ENCODE measurements at places on chromosomes 13 and 19.

GRCh38 chr19:40229926-40230417 is 3.5 kb upstream of the CCNP start:
- no peak for DNase-seq

GRCh38 chr19:43784241-43784980 is 3.6 kb upstream of the KCNN4 start:
- peak; percentile 85 for DNase-seq

GRCh38 chr19:2538096-2538757 is 62.3 kb downstream of the GADD45B start:
- DNase-seq = no peak

- no peak for DNase-seq
Observed at GRCh38 chr19:49499030-49499670, 2.9 kb downstream of the RPS11 start.

GRCh38 chr13:113162783-113163685 is 4.6 kb downstream of the PROZ start:
- no peak for DNase-seq

DNA sequence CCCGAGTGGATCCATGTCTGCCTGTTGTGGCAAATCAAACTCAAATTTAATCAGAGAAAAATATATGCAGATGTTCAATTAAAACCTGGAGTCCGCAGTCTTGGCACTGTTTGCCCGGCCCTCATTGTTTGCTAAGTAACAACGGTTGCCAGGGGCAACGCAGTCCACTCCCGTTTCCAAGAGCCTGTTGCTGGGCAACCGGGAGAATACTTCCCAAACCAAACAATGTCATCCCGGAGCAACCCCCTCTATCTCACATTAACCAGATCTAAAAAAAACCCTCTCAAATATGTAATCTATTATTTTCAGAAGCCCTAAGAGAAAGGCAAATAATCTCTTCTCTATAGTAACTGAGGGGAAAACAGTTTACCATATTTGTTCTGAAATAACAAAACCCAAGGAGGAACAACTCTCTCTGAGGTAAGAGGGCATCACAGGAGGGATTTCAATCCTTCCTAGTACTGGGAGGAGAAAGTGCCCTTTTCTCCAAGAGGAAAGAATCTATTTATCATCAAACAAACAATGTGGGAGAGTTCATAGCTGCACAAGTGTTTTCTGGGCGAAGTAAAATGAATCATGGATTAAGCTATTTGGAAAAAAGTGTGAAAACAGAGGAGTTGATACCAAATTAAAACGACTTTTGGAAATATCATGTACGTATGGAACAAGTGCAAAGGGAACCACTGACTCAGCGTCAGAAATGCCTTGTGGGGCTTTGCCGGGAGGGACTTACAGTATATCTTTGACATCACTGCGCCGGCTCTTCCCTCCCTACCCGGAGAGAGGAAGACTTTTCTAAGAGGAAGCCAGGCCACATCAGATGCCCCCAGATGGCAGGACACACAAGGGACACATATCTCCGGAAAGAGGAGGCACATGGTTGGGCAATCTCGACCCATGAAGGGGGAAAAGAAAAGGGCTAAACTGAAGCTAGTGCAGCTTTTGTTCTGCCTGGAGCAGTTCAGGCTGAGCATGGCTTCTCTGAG is 43.3 kb downstream of the RFX2 start:
- peak; percentile 86 for DNase-seq

DNA sequence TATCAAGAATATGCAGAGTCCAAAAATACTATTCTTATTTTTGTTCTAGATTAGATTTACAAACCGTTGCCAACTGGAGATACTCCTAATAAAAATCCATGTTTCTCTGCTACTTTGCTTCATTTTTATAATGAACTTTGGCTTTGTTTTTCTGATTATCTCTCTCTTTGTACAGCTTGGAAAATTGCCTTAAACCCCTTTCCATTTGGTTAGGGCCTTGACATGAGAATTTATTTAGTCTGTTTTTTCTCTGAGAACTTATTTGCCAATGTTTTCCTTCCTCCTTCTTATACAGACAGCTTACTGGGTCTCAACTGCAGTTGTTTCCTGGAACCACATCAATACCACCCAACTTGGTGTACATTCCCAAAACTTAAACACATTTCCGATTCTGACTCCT is 555.4 kb downstream of the SLITRK6 start:
- DNase-seq = no peak

GRCh38 chr19:19034204-19034624 is 811 bp downstream of the ARMC6 start:
- peak; percentile 44 for DNase-seq

GRCh38 chr13:30720172-30720869 is 15.0 kb upstream of the ALOX5AP start:
- DNase-seq = no peak

DNA sequence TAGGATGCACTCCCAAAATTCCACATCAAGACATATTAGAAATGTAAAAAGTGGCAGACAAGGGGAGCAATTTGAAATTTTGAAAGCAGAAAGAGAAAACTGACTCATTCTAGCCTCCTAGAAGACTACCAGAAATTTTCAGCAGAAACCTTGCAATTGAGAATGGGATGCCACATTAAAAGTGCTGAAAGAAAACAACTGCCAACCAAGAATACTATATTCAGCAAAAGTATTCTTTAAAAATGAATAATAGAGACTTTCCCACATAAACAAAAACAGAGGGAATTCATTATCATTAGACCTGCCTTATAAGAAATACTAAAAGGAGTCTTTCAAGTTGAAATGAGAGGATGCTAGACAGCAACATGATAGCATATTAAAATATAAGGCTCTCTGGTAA is 78.3 kb upstream of the HTR2A start:
- DNase-seq = no peak

DNA sequence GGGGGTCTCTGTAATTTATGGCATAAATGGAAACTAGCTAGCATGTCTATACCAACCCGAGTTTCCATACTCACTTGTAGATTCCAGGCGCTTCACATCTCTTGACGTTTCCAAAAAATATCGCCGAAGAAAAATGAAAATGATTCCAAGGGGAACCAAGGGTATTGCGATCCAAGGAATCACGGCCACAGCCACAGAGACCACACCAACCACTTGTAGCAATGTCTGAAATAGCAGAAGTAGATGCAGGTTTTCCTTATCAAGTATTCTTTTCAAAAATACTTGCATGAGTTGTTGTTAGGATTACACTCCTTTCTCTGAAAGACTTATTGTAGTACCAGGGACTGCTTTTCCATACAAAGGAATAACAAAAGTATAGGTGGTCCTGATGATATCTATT is 218.2 kb downstream of the ABCC4 start:
- DNase-seq = no peak

GRCh38 chr13:19984430-19985218 is 26.1 kb downstream of the ZMYM2 start:
- peak; percentile 72 for DNase-seq

DNA sequence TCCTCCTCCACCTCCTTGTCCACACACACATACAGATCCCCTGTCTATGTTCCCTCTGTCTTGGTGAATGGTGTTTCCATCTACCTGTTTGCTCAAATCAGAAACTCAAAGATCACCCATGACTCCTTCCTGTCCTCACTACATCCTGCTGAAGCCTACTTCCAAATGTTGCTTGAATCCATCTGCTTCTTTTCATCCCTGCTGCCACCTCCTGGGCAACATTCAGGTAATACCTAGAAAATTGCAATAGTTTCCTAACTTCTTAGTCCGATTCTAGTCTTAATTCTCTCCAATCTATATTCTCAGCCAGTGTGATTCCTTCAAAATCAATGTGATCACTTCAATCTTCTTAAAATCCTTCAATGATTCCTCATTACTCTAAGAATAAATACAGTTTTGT is 155.5 kb upstream of the STARD13 start:
- DNase-seq = peak; percentile 47

DNA sequence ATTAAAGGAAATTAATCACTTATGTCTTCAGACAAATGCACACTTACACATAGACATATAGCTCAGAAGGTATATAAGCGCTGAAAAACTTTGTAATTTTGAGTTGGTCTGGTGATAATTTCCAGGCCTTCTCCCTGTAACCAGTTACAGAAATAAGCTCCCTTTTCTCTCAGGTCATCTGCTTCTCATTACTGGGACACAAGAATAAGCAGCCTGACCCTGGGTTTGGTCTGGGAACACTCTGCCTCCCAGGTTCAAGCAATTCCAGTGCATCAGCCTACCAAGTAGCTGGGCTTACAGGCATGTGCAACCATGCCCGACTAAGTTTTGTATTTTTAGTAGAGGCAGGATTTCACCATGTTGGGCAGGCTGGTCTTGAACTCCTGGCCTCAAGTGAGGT is 274.5 kb downstream of the LMO7 start:
- no peak for DNase-seq

DNA sequence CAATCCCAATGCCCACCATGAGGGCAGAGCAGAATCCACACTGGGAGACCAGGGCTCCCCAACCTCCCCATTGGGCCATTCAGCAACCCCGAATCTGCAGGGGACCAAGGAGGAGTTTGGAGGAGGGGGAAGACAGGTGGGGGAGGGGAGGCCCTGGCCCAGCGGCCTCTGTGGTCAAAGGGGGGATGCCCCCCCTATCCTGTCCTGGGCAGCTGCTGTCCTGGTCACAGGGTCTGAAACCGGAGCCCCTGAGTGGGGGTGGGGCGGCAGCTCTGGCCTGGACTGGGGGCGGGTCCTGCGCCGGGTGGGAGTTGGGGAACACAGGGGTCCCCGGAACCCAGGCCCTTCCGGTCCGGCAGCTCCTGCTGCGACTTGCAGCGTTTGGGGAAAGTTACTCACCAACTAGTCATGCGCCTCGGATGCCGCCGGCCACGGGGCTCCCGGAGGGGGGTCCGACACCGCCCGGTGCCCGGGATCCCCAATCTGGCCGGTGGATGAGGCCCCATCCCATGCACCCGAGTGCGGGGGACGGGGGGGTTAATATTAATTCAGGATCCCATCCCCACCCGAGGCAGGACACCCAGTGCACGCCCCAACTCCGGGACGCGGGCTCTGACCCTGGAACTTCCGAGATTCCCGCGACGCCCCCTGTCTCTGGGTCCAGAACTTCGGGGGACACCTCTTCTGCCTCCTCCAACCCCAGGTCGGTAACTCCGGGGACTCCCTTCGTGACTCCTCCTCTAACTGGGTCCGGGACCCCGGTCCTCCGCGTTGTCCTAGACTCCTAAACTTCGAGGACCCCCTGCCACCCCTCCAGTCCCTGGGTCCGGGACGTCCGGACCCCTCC is 872 bp downstream of the HOMER3 start:
- peak; percentile 46 for DNase-seq

- DNase-seq = no peak
Observed at GRCh38 chr19:6531163-6531955, 533 bp downstream of the TNFSF9 start.

GRCh38 chr19:40277356-40278059 is 7.6 kb downstream of the AKT2 start:
- no peak for DNase-seq

GRCh38 chr13:104671901-104672300 is 1605.7 kb upstream of the SLC10A2 start:
- no peak for DNase-seq

DNA sequence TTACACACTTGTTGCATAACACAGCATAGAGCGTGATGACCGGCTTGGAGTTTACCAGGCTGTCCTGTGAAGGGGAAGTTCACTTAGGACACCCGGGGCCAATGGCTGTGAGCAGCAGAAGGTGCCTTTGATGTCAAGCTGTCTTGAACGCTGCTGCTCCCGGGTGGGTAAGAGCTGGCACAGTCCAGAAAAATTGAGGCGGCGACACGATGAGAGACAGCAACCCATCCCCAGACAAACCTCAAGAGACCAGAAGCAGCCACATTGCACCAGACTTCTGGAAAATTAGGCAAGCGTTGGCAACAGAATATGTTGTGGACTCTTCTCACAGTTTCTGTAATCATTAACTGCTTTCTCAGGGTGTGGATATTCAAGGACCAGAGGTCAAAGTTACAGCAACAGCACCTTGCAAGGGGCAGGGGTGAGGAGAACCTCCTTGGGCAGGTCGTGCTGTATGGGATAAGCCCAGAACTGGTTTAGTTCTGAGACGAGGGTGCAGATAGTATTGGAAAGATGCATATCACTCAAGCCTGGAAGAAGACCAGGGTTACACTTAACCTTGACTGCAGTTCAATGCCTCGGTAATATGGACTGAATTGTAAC is 10.1 kb downstream of the NFILZ start:
- DNase-seq = no peak

DNA sequence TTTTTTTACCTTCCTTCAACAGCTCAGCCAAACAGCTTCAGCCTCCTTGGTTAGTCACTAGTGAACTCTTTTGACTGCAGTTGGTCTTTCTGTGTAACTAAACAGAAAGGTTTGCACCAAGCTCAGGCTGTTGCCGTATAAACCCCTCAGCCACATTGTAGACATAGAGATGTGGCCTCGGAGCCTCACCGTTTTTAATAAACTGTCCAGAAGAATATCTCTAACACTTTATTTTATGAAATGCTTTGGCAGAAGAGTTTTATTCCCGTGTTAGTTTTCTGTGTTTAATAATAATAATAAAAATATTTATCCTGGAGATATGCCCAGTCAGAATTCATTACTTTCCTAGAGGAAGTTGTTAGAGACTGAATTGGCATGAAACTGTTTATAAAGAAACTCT is 171.7 kb upstream of the MAB21L1 start:
- DNase-seq = peak; percentile 42

GRCh38 chr19:11111117-11111770 is 22.0 kb downstream of the LDLR start:
- no peak for DNase-seq

GRCh38 chr13:66415444-66415843 is 814.7 kb downstream of the PCDH9 start:
- DNase-seq = no peak

DNA sequence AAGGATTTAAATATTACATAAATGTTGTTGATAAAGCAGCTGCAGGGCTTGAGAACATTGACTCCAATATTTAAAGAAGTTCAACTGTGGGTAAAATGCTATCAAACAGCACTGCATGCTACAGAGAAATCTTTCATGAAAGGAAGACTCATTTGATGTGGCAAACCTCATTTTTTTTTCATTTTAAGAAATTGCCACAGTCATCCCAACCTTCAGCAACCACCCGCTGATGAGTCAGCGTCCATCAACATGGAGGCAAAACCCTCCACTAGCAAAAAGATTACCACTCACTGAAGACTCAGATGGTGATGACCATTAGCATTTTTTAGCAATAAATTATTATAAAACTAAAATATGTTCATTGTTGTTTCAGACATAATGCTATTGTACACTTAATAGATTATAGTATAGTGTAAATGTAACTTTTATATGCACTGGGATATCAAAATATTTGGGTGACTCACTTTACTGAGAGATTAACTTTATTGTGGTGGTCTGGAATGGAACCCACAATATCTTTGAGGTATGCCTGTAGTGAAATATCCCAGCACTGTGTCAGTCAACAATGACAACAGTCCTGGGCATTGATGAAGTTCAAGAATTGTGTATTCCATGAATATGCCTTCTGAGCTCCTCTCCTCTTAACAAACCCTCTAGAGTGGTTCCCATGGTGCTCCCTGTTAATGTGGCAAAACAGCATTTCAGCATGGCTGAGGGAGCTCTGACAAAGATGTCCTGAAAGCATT is 52.4 kb upstream of the SOX21 start:
- DNase-seq = no peak
